ENCODE measurements at places on chromosomes 2 and 18.
A peak's percentile ranks its signal among the peaks of the same experiment; 100 is the strongest.

DNA sequence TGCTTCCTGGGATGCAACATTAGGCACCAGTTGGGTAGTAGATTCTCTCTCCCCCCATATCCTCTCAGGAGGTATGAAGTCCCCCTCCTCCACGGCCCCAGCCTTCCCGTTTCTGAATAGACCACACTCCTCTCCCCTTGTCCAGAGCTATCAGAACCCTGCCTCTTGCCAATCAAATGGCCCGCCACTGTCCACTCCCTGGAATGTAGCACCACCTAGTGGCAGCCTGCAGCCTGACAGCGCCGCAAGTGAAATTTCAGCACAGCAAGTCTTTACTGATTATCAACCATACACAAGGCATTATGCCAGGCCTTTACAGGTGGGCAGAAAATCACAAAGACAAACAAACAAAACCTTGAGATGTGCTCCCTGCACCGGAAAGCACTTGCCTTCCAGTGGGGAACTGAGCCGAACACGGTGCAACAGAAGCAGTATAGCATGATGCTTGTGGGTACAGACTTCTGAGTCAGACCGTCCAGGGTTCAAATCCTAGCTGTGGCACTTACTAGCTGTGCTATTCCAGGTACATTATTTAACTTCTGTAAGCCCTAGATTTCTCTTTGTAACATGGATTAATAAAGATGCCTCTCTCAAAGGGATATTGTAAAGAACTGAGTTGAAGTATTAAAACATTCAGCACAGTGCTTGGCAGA, 174.0 kb downstream of the SMAD2 start:
- DNase-seq, result peak; percentile 7

DNA sequence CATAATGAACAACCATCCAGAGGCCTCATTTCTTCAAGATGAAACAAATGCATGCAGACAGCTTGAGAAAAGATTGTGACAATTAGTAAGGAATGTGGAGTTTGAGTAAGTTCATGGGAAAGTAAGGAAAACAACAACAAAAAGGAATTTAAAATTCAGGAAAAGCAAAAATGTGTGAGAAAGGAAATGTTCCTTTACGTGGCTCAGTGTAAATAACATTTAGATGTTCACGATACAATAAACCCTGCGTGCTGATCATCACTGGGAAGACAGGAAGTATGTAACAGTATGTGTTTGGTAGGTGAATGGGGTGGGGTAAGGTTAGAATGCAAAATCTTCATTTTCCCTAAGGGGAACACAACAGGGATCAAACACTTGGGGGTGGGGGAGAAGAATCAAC, 72.7 kb downstream of the TRIP12 start:
- no peak for DNase-seq

DNA sequence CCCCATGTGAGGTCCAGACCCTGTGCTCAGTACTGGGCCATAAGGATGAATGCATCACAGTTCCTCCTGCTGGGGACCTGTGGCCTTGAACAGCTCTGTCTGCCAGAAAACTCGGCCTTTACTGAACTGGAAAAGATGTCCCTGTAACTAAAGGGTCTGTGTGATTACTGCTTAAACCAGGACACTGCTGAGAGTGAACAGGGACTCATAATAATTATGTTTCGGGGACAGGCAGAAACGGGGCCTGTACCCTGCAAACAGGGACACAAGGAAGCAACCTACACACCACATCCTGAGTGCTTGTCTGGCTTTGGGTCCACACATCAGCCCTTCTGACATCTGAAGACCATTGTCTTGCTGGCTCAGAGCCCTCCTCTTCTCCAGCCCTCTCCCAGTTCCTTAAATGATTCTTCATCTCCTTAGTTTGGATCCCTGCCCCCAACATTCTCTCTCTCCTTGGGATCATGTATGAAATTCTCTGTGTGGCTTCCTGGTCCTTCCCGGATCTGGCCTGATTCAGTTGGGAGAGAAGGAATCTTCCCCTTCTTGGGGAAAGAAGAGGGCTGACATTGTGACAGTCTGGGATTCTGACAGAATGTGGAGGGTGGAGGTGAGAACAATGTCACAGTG, 248.0 kb downstream of the MYCN start:
- DNase-seq, result no peak

DNA sequence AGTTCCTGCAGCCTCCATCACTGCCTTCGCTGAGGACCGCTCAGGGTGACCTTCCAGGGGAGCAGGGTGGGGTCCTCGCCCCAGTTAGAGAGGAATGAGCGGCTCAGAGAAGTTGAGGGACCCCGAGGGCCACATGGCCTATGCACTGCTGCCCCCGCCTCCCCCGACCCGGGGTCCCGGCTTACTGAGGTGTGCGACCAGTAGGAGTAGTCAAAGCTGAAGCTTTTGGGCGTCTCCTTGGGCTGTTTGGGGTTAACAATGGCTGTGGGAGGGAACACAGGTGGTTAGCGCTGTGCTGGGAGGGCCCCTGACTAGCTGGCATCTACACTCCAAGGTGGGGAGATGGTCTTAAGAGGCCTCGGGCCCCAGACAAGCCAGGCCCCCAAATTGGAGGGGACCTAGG, 31.0 kb downstream of the KIF1A start:
- DNase-seq, result no peak

GRCh38 chr18:59971871-59972428, 72.2 kb downstream of the PMAIP1 start:
- DNase-seq, result no peak

DNA sequence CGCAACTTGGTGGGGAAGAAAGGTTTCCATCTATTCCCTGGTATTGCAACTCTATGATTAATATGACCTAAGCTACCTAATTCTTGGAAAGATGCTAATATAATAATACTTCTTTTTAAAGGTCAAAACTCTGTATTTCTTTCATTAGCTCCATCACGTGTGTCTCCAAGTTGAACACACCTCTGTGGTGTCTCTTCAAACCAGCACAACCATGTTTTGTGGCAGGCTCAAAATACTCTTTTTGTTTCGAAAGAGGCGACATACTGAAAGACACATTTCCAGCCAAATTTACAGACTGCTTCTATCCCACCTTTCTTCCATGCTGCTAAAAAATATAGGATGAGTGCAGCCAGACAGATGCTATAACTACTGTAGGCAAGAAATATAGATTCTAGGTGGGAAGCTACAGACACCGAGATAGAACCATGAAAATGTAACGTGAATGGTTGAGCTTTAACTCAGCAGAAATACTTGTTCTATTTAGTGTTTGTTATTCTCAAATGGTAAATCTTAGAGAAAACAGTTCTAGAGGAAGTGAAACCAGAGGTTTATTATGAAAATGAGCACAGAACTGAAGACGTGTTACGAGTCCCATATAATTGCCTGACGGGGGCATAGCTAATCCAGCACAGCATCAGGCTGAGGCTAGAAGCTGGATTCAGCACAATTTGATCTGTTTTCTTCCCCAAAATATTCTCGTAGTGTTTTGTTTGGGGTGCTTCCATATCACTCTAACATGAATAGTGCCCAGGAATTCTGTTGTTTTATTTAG, 991.5 kb upstream of the FANCL start:
- no peak for DNase-seq

DNA sequence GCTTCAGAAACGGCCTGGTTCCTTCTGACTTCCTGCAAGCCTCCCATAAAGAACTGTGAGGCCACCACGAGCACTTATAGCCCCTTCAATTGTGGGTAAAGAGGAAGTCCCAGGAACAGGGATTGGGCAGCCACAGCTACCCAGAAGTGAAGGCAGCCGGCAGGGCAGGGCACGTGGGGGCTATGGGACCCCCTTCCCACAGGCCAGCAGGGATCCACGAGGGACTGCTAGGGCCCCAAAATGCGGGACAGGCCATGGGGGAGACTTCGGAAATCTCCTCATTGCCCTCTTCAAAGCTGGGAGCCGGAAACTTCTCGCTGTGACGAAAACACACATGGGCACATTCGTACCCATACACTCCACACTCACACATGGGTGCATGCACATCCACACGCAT, 196.1 kb upstream of the SALL3 start:
- DNase-seq, result no peak

GRCh38 chr18:21406116-21406515, 164.1 kb downstream of the GREB1L start:
- DNase-seq, result no peak

GRCh38 chr2:134154246-134154645, 99.6 kb upstream of the MGAT5 start:
- DNase-seq, result no peak

- no peak for DNase-seq
Measured at GRCh38 chr2:109335631-109336176, 206.7 kb downstream of the SH3RF3 start.

- no peak for DNase-seq
Measured at GRCh38 chr2:4628998-4629501, 925.7 kb downstream of the DCDC2C start.

- no peak for DNase-seq
Measured at GRCh38 chr2:96848264-96848663, 4.4 kb upstream of the ANKRD23 start.

DNA sequence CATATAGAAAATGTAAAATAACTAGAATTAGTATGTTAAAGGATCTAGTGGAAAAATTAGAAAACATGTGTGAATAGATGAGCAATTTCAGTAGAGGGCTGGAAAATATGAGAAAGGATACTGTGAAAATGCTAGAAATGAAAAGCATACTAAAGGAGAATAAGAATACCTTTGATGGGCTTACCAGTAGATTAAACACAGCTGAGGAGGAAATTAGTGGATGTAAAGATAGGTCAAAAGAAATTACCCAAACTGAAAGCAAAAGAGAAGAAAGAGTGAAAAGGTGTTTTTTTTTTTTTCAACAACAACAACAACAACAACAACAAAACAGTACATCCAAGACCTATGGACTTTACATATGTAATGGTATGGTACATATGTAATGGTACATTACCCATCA, 41.0 kb upstream of the CTIF start:
- DNase-seq, result no peak

GRCh38 chr18:39772155-39772919, 2182.7 kb upstream of the PIK3C3 start:
- peak; percentile 42 for DNase-seq

GRCh38 chr18:11046140-11046539, 103.2 kb downstream of the PIEZO2 start:
- no peak for DNase-seq

DNA sequence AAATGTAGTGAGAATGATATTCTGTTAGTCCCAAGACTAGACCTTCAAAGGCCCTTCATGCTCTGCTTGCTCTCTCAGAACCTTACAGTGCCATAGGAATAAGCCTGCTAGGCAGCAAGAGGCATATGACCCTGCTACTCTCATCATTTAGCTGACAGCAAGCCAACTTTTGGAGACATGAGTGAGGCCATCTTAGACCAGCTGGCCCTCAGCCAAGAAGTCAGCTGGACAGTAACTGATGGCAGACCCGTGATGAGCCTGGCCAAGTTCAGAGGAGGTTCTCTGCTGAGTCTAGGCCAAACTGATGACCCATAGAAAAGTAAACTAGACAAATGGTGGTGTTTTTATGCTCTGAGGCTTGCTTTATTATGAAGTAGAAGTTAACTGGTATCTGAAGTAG, 82.6 kb downstream of the C18orf54 start:
- DNase-seq, result no peak

DNA sequence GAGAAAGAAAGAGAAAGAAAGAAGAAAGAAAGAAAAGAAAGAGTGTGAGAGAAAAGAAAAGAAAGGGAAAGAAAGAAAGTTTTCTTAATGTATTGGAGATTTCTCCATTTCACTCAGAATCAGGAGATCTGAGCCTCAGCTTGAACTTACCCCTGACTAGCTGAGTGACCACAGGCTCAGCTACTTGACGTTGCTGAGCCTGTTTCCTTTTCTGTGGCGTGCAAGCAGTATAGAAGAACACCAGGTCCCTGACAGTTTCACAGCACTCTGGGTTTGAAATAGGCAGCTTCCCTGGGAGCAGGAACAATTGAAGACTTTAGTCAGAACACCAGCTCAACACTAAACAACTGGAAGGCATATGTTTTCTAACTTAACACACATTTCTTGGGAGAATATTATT, 44.7 kb downstream of the MARCO start:
- no peak for DNase-seq

- no peak for DNase-seq
Measured at GRCh38 chr2:145034511-145034910, 514.6 kb upstream of the ZEB2 start.

DNA sequence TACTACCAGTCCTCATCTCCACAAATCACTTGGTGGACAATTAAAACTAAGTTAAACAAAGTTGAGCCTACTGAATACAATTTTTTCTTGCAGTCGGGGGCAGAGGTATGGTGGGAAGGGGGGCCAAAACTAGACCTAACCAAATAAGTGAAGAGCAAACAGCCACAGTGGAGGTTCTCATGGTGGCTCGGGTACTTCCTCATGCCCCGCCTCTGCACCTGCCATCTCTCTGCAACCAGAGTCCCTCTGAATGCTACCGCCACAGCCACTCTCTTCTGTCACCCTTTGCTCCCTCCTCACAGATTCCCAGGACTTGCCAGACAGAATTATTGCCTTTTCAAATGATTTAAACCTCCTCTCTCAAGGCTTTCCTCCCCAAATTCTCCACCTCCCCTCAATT, 204.2 kb downstream of the TMEM247 start:
- DNase-seq, result no peak

DNA sequence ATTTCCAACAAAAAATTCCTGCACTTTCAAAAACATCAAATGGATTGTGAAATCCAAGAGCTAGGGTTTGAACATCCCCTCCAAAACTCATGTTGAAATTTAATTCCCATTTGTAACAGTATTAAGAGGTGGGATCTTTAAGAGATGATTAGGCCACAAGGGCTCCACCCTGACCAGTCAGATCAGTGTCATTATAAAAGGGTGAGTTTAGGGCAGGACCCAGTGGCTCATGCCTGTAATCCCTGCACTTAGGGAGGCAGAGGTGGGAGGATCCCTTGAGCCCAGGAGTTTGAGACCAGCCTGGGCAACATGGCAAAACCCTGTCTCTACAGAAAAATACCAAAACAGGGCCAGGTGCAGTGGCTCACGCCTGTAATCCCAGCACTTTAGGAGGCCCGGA, 8.9 kb downstream of the GTF3C2 start:
- DNase-seq, result no peak

GRCh38 chr2:132825601-132826000, 155.6 kb upstream of the LYPD1 start:
- DNase-seq, result no peak

DNA sequence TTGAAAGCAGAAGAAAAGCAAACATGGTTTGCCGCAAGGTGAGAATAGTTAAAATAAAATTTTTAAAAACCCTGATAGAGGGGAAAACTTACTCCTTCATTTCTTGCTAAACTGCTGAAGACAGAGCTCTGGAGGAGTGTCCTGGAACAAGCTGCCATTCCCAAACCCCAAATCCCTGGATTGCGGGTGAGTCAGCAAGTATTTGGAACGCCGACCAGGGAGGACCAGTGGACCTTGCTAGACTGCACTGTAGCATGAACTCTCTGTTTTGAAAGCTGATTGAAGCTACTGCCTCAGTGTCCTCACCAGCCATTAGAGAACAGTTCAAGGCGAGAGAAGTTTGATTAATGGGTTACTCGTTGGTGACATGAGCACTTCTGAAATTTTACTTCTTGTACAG, 99.4 kb upstream of the RASGRP3 start:
- no peak for DNase-seq
